ENCODE measurements at places on chromosomes 3 and 15.

DNA sequence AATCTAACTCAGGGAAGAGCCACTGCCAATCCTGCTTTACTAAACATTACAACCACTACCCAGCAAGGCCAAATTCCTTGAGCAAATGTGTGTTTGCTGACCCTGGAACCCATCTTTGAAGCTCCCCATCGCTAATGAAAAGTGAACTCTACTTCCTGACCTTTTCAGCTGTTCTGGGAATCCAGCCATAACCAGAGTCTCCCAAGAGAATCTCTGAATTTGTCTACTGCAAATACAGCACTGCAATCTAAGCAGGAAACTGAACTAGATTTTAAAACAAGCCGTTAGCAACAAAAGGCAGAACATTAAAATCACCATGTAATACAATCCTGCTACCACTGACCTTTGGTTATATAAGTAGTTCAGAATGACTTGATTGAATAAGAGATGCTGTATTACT, 309.2 kb downstream of the MAGI1 start:
- no peak for DNase-seq

- DNase-seq: no peak
Observed at GRCh38 chr3:72303926-72304325, 519.0 kb upstream of the PROK2 start.

DNA sequence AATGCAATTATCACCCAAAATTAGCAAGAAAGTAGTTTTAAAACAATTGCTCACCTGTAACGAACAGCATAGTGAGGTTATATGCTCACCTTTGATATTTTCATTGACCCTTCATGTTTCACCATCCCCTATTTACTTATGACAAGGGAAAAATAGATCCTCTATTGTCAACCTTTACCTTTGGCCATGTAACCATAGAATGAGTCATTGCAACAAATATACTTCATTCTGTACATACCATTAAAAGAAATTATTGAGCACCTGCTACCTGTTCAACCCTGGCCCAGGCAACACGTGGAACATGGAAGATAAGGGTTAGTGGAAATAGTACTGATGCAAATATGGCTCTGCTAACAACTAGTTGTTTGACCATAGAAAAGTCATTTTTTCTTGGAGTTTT, 20.2 kb downstream of the LSAMP start:
- peak; percentile 98 for DNase-seq

GRCh38 chr3:89260721-89261120, 153.3 kb downstream of the EPHA3 start:
- no peak for DNase-seq

GRCh38 chr3:120348065-120348990, 826 bp downstream of the LRRC58 start:
- DNase-seq: peak; percentile 73

DNA sequence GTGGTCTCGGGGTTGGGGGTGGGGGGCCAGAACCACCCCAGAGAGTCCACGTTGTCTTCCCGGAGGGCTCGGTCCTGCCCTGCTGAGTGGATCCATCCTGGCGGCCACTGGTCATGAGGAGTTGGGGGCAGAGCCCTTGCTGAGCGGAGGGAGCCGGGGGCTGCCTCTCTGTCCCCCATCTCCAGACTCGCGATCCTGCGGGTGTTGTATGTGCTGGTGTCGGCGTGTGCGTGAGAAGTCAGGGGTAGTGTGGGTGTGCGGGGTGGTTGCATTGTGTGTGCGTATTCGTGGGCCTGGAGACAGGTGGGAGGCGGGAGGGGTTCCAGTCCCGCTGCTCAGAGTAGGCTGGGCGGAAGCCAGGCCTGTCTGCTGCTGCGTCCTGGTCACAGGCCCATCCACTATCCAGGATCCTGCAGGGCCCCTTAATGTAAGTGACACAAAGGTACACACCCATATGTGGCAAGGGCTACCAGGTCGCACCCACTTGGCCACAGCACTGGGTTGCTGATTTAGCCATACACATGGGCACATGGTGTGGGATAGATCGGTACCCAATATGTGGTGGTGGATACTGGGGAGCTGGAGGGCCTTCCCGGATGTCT, 30.7 kb downstream of the NBEAL2 start:
- DNase-seq: no peak

DNA sequence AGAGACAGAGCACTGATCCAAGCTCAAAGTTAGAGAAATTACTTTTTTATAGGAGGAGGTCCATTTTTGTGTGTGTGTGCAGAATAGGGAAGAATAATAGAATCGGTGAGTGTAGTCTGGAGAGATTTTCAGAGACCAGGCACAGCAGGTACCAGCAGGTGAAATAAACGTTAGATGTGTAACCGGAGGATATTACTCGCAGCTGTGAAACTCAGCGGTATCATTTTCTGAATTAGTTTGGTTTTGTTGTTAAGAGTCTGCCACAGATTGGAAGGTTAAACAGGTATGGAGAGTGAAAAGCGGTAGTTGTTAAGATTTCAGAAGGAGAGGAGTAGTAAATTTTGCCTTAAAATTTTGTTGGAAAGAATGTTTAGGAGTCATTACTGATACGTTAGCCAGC, 69.9 kb downstream of the RGMA start:
- DNase-seq: no peak

GRCh38 chr3:45215466-45215865, 10.6 kb downstream of the TMEM158 start:
- no peak for DNase-seq

DNA sequence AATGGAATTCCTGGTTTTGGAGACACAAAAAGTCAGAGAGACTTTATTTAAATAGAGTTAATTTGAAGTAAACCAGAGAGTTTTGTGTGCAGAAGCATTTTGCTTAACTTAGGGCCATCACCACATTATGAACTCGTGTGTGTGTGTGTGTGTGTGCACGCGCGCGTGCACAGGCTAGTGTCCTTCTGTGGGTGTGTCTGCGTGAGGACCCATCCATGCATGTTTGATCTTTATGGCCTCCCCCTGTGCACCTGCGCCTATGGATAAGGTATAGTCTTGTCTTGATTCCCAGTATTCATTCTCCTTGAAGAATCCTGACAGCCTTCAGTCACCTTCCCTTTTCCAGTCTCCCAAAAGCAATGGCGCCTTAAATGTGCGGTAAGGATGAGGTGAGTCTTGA, 26.0 kb downstream of the MUC20 start:
- no peak for DNase-seq

GRCh38 chr3:104745313-104745712, 621.4 kb upstream of the ALCAM start:
- DNase-seq: no peak

- no peak for DNase-seq
Observed at GRCh38 chr3:51400166-51400565, 9.1 kb downstream of the RBM15B start.

DNA sequence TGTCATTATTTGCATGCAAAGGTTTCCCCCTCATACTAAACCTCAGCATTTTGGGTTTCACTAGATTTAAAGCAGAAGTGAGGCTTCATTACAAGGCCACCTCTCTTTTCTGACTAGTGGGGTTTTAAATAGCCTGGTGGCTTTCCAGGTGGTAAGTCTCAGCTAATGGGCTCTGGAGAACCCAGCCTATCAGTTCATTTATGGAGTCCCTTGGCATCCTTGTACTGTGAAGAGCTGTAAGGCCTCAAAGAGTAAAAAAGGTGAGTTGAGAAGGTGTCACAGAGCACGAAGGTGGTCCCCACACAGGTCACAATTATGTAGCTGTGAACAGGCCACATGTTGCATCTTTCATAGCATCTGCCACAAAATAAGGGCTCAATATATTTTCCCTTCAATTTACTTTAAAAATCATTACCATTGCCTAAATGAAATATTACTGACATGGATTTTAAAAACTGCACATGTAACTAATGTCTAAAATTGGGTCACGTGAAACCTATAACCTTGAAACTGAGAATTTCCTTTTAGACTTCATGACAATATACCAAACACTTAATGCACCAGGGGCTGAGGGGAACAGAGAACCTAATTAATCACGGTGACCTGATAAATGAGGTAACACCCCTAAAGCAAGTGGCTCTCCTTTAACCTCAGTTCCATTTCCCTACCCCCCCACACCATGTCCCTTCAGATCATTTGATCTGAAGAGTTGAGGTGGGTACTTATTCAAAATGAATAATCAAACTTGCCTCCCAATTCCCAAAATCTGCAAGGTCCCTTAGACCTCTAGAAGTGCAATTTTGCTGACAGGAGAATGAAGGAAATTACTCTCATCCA, 1.3 kb downstream of the NGLY1 start:
- DNase-seq: no peak

DNA sequence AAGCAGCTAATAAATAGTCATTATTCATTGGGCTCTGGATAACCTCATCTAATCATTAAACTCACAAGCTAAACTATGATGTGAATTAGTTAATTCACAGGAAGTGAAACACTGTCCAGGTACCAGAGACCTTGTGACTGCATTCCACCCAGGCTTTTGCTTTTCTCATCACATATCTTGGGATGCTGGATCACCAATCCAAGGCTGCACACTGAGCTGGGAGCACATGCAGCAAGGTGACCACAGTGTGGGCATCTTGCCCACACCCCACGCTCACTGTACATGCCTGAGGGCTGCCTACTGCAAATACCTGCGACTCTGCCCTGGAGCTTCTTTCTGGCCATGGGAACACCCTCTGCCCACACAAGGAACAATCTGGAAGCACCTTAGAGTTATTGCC, 40.6 kb upstream of the TNFAIP8L3 start:
- no peak for DNase-seq

DNA sequence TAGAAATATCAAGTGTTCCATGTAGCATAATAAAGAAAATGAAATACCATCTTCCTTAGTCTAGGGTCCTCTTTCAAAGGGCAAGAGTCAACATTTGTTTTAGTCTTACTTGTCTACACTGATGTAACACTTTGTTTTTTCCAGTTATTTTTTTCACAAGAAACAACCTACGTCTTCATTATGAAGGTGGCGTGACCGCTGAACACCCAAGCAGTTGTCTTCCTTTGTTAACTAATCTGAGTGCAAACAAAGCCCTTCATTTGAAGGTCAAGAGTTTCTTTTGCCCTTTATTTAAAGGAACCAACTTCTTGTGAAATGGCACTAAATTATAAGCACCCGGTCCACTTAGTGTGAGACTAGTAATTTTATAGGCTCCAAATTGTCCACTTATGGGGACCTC, 73.2 kb downstream of the CD47 start:
- no peak for DNase-seq

DNA sequence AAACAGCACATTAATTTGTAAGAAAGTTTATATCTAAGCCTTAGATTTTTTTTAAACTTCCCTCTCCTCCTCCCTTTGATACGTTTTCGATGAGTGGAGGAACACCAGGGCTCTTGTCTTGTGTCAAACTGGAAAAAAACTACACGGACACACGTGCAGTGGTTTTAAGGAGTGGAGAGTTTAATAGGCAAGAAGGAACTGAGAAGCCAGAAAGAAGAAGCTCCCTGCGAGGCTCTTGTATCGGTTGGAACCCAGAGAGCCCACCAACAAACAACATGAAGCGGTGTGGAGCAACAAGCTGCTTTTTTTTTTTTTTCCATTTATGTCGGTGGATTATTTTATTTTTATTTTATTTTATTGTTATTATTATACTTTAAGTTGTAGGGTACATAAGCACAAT, 18.6 kb downstream of the NDUFB4 start:
- DNase-seq: no peak

DNA sequence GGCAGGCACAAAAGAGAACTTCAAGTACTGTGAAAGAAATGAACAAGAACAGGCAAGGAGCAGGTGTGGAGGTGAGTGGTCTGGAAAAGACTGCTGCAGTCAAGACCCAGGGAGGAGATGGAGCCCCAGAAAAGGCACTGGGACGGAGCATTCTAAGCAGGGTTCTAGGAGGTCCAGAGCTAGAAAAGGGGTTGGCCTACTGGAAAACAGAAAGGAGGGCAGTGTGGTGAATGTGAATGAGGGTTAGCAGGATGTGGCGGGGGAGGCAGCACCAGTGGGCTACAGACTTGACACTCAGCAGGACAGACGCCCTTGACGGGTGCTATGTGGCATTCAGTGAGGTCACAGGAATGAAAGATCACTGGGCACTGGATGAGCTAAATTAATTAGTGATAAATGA, 75.7 kb downstream of the SENP2 start:
- no peak for DNase-seq

DNA sequence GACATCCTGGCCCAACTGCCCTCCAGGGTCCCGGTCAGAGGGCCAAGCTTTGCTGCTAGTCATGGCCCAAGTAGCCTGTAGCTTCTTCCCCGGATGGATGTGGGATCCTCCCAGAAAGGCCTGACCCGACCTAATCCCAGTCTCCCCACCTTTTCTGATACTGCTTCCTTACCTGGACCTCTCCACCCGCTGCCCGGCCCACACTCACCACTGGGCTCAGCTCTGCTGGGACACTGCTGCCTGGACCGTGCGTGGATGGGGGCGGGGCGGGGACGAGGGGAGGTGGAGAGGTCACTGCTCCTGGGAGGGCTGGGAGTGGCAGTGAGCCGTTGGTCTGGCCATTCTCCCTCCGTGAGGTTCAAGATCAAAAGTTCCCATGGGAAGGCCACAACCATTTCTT, 40.3 kb upstream of the FURIN start:
- no peak for DNase-seq

- no peak for DNase-seq
Observed at GRCh38 chr15:60651101-60651500, 172.2 kb upstream of the ICE2 start.

DNA sequence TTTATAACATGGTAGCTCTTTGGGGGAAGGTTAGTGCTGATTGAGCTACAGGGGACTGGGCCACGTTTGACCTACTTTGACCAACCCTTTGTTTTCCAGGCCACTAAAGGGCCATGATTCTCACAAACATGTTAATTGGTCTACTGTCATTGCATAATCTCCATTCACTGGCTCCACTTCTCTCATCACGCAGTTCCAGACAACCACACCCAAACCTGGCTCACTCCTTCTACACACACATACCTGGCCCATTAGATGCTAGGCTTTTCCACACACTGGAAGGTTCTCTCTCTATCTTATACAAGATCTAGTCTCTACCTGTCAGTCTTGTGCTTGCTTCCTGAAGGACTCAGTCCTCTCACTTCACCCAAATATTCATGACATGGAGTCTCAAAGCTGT, 15.9 kb downstream of the TGM5 start:
- no peak for DNase-seq

DNA sequence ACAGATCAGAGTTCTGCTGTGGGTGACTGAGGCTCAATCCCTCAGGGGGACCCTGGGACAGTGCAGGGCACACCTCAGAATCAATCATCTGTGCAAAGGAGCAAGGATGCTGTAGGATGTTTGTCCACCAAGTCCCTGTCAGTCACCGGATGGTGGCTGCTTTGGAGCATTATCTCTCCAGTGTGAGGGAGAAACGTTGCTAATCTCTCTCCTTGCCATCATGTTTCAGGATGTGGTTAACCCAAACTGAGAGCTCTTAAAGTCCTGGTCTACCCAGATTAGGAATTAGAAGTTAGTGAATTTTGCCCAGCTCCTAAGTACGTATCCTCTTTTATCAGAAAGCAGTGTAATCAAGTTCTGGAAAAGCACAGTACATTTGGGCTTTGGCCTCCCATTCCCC, 26.2 kb upstream of the LRRC3B start:
- DNase-seq: no peak

Measured in NCI-H2081 (cell line).